Left ventricle myocardium superior (tissue), 1 donor: ENCODE measurements at places on chromosomes 1 and 21.

DNA sequence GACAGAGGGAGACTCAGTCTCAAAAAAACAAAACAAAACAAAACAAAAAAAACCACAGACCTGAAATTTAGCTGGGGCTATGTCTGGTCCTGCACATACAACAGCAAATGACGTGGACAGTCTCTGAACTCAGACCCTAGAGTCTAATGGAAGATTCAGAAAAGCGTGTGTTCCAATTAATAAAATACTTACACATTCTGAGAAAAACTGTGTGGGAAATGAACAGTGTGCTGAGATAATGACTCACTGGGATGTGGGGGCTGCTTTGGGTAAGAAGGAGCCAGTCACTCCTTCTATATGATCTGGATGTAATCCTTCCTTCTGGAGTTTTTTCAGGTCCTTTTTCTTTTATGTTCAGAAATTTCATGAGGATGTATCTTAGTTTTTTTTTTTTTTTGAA, 29.4 kb downstream of the CLDN14 start:
- DNase-seq: no peak

DNA sequence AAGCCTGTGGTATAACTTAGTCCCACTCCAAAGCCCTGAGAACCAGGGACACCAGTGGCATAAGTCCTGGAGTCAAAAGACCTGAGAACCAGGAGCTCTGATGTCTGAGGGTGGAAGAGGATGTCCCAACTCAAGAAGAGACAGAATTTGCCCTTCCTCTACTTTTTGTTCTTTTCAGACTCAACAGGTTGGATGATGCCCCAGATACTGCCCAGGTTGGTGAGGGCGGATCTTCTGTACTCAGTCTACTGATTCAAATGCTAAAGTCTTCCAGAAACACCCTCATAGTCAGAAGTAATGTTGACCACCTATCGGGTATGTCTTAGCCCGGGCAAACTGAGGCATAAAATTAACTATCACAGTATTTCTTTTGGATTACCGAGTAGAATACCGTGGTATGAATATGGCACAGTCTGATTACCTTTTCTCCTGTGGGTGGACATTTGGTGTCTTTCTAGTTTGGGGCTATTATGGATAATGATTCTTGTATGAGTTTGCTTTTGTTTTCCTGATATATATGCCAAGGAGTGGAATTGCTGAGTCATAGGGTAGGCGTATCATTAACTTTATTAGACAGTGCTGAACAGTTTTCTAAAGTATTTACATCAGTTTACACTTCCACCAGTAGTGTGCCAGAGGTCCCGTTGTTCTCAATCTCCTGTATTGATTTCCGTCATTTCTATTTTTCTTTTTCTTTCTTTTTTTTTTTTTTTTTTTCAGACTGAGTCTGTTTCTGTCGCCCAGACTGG, 3.2 kb upstream of the CHAF1B start:
- no peak for DNase-seq

DNA sequence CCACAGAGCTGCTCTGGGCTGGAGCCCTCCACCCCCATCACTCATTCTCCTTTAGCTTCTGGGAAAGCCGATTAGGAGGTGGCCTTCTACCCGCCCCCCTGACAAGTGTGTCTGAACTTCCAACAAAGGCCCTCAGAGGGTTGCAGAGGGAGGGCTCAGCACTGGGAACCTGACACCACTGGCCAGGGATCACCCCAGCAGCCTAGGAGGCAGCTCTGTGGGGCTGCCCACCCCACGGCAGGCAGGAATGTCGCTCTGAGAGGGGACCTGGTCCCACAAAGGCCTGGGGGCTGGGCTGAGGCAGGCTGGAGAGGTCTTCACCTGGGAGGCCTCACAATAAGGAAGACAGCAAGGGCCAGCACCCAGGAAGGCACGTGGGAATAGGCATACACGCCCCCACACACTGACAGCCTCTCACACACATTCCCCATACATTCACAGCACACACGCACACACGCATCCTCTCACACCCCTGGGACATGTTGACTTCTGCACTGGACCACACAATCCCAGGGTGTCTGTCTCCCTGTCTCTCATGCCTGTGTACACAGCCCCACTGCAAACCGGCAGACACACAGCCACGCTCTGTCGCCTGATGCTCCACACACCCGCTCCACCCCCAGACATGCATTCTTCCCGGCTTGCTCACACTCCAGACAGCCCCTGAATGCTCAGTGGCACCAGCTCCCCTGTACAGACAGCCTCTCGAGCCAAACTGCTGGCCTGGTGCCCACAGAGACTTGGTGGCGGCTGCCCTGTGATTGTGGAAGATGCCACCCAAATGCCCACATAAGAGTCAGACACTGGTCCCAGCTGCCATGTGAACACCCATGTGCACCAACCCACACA, 30.7 kb downstream of the DMBX1 start:
- no peak for DNase-seq

GRCh38 chr1:205279986-205280385, 41.6 kb downstream of the NUAK2 start:
- DNase-seq: no peak

DNA sequence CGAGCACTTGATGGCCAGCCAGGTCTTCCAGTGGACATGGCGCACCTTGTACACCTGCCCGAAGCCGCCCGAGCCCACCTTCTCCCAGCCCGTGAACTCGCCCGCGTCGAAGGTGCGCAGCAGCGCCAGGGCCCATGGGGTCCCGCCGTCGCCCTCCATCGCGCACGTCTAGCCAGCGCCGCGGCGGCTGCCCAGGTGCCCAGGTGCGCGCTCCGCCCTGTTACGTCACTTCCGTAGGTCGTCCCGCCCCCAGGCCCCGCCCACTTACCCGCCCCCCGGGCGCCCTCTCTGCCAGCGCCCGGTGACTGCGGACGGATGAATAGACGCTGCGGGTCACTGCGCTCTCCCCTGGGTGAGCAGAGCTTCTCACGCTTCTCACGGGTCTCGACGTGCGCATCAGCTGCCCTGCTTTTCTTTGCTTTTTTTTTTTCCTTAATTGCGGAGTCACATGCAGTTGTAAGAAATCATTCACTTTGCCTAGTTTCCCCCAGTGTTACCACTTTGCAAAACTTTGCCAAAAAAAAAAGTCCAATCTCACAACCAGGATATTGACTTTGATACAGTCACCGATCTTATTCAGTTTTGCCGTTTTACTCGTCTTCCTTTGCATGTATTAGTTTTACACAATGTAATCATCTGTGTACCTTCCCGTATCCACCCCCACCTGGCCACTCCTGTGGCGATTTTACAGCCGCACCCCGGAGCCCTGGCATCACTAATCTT, at the start of gene RIPK4:
TSS of gene RIPK4 (minus strand) at position 170 of the 723 bp plus-strand sequence. CDS start at position 159, 11 bp downstream.
- no peak for DNase-seq

- no peak for DNase-seq
Measured at GRCh38 chr1:200888349-200888838, 6.3 kb upstream of the INAVA start.

- DNase-seq: no peak
Measured at GRCh38 chr1:9388335-9389180, 95.9 kb downstream of the SPSB1 start.
